Cardiac septum (tissue), 1 donor: ENCODE measurements at places on chromosomes 3 and 15.

- no peak for DNase-seq
These were observed 1.1 kb downstream of the LSAMP start for GRCh38 chr3:116444115-116444747.

- DNase-seq: peak; percentile 61
These were observed 30.2 kb upstream of the USP3 start for GRCh38 chr15:63473999-63474809.

DNA sequence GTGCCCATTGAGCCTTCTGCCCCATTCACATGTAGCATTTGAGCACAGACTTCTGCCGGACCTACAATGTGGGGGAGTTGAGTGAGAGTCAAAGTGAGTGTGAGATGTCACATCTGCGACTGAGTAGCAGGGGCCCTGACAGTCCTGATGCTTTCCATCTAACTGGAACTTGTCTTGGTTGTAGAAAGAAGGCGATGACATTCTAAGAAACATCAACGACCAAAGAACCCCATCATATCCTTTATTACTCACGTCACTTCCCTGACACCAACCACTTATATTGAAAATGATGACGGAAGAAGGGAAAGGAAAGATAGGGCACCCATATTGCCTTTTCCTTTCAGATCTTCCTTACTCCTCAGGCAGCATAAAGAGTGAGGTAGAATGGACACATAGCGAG lies 30.5 kb downstream of the SMAD3 start:
- DNase-seq: no peak

DNA sequence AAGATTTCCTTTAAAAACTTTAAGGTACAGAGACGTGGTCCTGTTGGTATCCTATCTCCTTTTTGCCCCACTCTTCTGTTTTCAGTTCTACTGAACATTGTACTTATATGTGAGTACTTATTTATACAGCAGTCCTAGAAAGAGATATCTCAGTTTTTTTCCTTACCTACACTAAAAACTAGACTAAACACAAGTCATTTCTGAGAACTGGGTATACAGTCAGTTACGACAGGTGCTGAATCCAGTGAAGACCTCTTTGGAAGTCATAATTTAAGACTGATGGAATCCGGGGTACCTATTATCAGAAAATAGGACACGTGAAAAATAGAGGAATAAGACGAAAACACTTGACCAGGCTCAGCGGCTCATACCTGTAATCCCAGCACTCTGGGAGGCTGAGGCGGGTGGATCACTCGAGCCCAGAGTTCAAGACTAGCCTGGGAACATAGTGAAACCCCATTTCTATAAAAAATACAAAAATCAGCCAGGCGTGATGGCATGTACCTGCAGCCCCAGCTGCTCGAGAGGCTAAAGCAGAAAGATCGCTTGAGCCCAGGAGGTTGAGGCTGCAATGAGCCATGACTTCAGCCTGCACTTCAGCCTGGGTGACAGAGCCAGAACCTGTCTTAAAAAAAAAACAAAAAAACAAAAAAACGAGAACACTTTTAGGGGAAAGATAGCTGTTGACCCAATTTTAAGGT lies 76.3 kb downstream of the KLHL25 start:
- DNase-seq: no peak

DNA sequence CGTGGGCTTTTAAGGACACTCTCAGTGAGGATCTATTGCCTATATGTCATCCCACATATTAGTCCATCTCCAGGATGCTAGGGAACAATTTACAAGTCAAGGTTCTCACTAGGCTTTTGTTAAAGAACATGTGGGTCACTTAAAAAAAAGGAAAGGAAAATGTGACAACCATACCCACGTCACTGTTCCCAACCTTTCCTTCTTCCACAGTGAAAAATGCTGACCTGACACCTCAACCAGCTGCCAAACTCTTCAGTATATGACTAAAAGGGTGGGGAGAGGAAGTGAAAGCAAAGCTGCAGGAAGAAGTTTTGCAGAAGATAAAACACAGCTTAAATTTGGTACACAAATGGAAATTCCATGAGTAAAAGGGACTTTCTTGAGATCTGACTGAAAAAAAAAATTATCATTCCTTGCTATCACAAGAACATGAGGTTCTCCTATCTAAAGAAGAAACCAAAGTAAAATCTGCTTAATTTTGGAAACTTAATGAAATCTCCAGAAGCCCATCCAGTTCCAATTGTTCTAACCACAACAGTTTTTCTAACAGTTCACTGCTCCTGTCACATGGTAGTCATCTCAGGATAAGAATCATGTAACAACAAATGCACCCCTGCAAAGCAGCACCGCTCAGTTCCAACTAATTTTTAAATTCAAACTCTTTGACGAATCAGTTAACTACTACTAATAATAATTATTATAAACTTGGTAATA lies 117.0 kb upstream of the TSPAN3 start:
- no peak for DNase-seq

GRCh38 chr3:75144406-75144805 lies 519.7 kb upstream of the FRG2C start:
- no peak for DNase-seq
